ENCODE measurements at places on chromosomes 11 and 22.

- DNase-seq, result no peak
Observed at GRCh38 chr22:27197052-27197451, 539.7 kb downstream of the MIAT start.

GRCh38 chr22:34639911-34640310, 426.0 kb upstream of the ISX start:
- no peak for DNase-seq

- DNase-seq, result no peak
Observed at GRCh38 chr11:15575409-15575808, 460.7 kb downstream of the INSC start.

GRCh38 chr11:8020244-8020597, 33.1 kb downstream of the EIF3F start:
- DNase-seq, result no peak

- DNase-seq, result no peak
Observed at GRCh38 chr11:78577495-78577894, 2.8 kb upstream of the NARS2 start.

- DNase-seq, result no peak
Observed at GRCh38 chr22:32880893-32881596, 79.5 kb downstream of the TIMP3 start.

Data from NT2/D1 (cell line).